Activated CD4-positive, CD25-positive, alpha-beta regulatory T cell (primary cell): ENCODE measurements at places on chromosomes 13 and 19.

GRCh38 chr19:40247735-40248262, 21.3 kb upstream of the CCNP start:
- no peak for DNase-seq

- DNase-seq, result no peak
Measured at GRCh38 chr13:52644108-52644507, 1.9 kb downstream of the HNRNPA1L2 start.

DNA sequence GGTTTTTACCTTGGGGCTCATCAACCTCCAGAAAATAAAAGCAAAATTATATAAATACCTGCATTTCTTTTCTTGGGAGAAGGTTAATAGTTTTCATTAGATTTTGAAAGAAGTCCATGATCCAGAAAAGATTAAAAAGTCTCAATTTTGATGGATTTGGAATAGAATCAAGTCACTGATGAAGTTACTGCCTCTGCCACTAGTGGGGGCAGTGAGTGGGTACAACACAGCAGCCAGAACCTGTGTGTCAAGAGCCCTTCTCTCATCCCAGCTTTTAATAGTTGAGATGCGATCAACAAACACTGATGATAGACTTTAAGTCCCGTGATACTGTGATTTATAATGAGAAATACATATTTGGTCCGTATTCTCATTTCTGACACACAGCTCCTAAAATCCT, 686.7 kb downstream of the DIAPH3 start:
- no peak for DNase-seq

GRCh38 chr13:67161176-67161575, 69.0 kb downstream of the PCDH9 start:
- no peak for DNase-seq

GRCh38 chr19:51142119-51142518, at the start of gene SIGLEC7:
Gene SIGLEC7 (plus strand): TSS chr19:51142301. CDS start chr19:51142370, 69 bp downstream.
- DNase-seq, result no peak

DNA sequence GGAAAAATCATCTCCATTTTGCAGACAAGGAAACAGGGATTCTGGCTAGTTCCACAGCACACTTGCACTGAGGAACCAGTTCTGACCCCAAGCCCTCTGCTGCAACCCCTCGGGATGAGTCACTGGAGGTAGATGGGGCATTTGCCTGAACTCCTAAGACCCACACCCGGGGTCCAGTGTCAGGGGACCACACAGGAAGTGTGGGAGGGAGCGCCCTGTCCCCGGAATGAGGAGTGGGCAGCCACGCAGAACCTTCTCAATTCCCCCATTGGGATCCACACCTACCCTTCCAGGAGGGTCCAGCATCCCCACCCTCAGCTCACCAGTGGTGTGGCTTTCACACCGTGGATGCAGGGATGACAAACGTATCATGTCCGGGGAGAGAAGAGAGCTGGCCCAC, 62.7 kb downstream of the TSHZ3 start:
- no peak for DNase-seq

DNA sequence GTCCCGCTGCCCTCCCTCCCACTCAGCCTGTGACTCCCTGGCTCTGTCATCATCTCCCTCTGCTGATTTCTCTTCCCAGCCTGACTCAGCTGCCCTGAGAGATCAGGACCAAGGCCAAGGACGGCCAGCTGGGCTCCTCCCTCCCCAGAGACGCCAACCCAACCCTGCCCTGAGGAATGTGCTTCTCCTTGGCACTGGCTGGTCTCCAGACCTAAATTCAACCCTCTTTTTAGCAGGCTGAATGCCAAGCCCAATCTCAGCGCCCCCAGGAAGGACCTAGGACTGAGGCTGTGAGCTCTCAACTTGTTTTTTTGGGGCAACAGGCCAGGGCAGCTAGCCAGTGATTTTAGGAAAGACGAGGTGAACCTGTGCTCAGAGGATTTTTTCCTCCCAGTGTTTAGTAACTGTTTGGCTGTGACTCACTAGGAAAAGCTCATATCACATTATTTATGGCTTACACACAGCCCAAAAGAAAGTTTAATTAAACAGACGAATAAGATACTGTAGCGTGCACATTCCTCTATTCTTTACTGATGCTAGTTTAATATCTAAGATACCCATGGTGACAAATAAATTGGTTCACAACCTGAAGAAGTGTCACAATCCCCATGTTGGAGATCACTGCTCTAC, 7.4 kb upstream of the IGFL1 start:
- no peak for DNase-seq

DNA sequence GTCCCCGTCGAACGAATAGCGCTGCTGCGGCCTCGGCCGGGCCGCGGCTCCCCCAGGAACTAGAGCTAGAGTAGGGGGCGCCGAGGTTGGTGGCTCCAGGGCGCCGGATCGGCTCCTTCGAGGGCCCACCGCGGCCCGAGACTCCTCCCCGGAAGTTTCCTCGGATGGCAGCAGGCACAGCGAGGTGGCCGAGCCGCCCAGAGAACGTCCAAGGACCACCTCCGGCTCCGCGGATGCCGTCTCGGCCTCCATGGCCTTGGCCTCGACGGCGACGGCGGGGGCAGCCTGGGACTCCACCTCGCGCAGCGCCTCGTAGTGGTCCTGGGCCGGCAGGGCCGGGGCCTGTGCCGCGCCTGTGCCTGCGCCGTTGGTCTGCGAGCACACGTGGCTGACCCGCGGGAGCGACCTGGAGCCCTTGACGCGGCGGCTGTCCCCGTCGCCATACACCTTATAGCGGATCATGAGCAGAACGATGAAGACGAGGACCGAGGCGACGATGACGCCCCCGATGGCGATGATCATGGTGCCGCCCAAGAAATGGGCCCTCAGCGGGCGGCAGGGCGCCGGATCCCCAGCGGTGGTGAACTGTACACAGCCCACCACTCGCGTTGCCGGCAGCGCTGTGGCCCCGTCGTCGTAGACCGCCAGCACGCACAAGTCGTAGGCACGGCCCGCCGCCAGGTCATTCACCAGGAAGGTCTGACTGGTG, 11.8 kb downstream of the IFNL1 start:
- DNase-seq, result no peak

DNA sequence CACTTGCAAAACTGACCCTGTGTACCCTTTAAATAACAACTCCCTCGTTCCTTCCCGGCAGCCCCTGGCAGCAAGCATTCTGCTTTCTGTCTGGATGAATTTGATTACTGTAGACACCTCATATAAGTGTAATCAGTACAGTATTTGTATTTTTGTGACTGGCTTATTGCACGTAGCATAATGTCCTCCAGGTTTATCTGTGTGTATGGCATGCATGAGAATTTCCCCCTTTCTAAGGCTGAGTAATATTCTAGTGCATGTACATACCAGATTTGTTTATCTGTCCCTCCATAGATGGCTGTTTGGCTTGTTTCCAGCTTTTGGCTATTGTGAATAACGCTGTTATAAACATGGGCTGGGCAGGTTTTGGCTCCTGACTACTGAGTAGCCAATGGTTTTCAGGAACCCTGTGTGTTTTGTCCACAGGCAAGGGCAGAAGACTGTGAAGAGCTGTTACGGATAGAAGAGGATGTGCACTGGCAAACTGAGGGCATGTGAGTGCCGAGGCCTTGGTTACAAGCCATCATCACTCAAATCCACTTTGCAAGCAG, 98.0 kb downstream of the ESD start:
- DNase-seq, result no peak

GRCh38 chr13:34020388-34020787, 202.4 kb downstream of the RFC3 start:
- DNase-seq, result no peak

GRCh38 chr13:83485101-83485500, 397.2 kb downstream of the SLITRK1 start:
- DNase-seq, result no peak

GRCh38 chr19:49512970-49513745, 697 bp downstream of the FCGRT start:
- DNase-seq, result no peak
